ENCODE measurements at places on chromosomes 3 and 15. TPM values are rescaled to one million over a fixed set of nuclear protein-coding genes. Genes with fewer than 3 reads are reported as not detected.

- H3K27me3 ChIP-seq, result no peaks in the 10 kb centered on the region
- H3K4me1 ChIP-seq, result peaks cover 28% of the 10 kb centered on the region
- no peak overlapping the region for H3K27ac ChIP-seq
- H3K4me3 ChIP-seq, result no peak overlapping the region
These were observed 29.1 kb upstream of the GNB5 start for GRCh38 chr15:52220251-52220650.

DNA sequence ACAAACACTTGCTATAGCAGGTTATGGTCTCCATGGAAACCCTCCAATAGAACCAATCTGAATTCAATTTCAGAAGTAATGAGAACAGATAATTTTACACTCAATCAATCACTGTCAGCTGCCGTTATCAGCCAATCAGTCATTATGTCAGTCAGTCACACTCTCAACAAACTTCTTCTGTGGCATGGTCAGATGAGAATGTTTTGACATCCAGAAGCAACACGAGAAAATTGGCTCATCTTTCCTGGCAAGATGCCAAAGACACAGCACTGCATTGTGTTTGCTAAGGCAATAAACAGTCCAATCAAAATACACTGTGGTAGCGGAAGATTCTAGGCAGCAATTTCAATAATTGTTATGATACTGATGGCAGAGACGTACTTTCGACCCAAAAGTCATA lies 190.7 kb downstream of the RORA start:
- no peak overlapping the region for H3K27ac ChIP-seq
- no peak overlapping the region for H3K4me3 ChIP-seq
- no peaks in the 10 kb centered on the region for H3K27me3 ChIP-seq
- H3K4me1 ChIP-seq, result no peaks in the 10 kb centered on the region

WWTR1 gene
- total RNA-seq, result 1.6 TPM

- H3K27me3 ChIP-seq, result no peaks in the 10 kb centered on the region
- peaks cover 3% of the 10 kb centered on the region for H3K36me3 ChIP-seq
- H3K4me1 ChIP-seq, result no peaks in the 10 kb centered on the region
- DNase-seq, result no peak
- H3K27ac ChIP-seq, result no peak overlapping the region
- no peak overlapping the region for H3K4me3 ChIP-seq
These were observed 318.7 kb downstream of the FOXP1 start for GRCh38 chr3:71264840-71265239.

SPINT1 gene
- total RNA-seq, result 9.2 TPM

ARID3B gene
- 5.8 TPM for total RNA-seq

DNA sequence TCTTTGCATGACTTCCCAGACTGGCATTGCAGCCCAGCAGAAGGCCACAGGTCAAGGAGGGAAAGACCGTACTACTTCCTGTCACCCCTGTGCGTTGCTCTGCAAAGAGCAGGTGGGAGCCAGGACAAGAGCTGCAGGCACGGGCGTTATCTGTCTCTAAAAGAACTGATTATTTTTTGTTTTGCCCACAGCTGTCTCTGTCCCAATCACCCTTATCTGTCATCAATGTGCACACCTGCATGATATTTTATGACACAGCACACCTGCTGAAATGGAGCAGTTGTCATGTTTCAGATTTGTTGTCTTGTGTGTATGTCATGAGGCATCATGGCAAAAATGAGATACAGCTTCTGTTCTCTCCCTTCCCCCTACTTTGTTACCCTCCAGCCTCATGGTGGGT lies 58.8 kb downstream of the SLCO3A1 start:
- H3K4me3 ChIP-seq, result no peak overlapping the region
- H3K27ac ChIP-seq, result no peak overlapping the region
- peak; percentile 13 for DNase-seq
- H3K27me3 ChIP-seq, result no peaks in the 10 kb centered on the region
- H3K36me3 ChIP-seq, result no peaks in the 10 kb centered on the region
- H3K4me1 ChIP-seq, result peaks cover 33% of the 10 kb centered on the region

GRCh38 chr3:138608322-138609135 lies at the start of gene FAIM:
Gene FAIM (plus strand): TSS chr3:138608771. CDS start chr3:138619727, 10,956 bp downstream.
- DNase-seq, result peak; percentile 55
- peaks cover 14% of the 10 kb centered on the region for H3K4me1 ChIP-seq
- H3K27ac ChIP-seq, result peak within 1 kb of the TSS; percentile 90
- H3K36me3 ChIP-seq, result no peaks in the 10 kb centered on the region

DNA sequence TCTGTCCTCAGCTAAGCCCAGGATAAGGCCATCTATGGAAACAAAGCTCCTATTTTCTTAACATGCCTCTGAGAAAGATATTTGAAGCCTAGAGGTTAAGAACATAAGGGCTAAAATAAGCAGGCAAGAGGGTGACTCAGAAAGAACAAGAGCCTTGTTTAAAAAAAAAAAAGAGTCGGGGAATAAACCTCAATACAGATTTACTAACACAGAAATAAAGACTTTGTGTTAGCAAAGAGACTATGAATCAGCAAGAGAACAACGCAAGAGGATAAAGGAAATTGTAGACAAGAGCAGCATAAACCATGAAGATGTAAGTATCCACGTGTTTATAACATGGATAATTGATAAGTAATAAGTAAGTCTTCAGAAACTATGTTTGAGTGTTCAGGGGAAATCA lies 36.0 kb downstream of the RAB27A start:
- H3K27me3 ChIP-seq, result no peaks in the 10 kb centered on the region
- H3K36me3 ChIP-seq, result no peaks in the 10 kb centered on the region
- H3K4me1 ChIP-seq, result peaks cover 2% of the 10 kb centered on the region
- no peak overlapping the region for H3K27ac ChIP-seq

TRPM1 gene
- total RNA-seq, result 0.09 TPM

GRCh38 chr3:104291437-104291851 lies 1075.3 kb upstream of the ALCAM start:
- no peaks in the 10 kb centered on the region for H3K27me3 ChIP-seq
- H3K4me1 ChIP-seq, result no peaks in the 10 kb centered on the region
- H3K27ac ChIP-seq, result no peak overlapping the region
- no peak for DNase-seq

- H3K4me3 ChIP-seq, result no peak overlapping the region
- no peaks in the 10 kb centered on the region for H3K36me3 ChIP-seq
- peak overlapping the region; percentile 42 for H3K27ac ChIP-seq
- H3K4me1 ChIP-seq, result peaks cover 14% of the 10 kb centered on the region
These were observed 113.5 kb downstream of the FNDC3B start for GRCh38 chr3:172152874-172153273.

DNA sequence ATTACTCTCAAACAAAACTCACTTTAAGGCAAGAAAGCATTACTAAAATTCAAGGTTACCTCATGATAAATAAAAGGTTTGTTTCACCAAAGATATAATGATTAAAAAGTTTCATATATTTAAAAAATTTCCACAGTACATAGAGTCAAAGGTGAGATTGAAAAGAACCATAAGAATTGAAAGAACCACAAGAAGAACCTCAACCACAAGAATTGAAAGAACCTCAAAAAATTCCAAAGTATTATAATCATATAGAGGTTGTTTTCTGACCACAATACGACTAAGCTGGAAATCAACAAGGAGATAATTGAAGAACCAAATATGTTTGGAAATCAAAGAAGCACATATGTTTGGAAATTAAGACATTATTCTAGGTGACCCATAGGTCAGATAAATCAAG lies 52.7 kb downstream of the SLC25A36 start:
- H3K4me3 ChIP-seq, result no peak overlapping the region
- DNase-seq, result no peak
- H3K4me1 ChIP-seq, result no peaks in the 10 kb centered on the region
- H3K27ac ChIP-seq, result no peak overlapping the region
- H3K36me3 ChIP-seq, result no peaks in the 10 kb centered on the region

ISL2 gene
- total RNA-seq, result 0.09 TPM

- H3K27me3 ChIP-seq, result no peaks in the 10 kb centered on the region
- H3K4me3 ChIP-seq, result no peak overlapping the region
- no peaks in the 10 kb centered on the region for H3K4me1 ChIP-seq
- no peaks in the 10 kb centered on the region for H3K36me3 ChIP-seq
- DNase-seq, result no peak
These were observed 440.9 kb downstream of the RBMS3 start for GRCh38 chr3:29721789-29722188.

DNA sequence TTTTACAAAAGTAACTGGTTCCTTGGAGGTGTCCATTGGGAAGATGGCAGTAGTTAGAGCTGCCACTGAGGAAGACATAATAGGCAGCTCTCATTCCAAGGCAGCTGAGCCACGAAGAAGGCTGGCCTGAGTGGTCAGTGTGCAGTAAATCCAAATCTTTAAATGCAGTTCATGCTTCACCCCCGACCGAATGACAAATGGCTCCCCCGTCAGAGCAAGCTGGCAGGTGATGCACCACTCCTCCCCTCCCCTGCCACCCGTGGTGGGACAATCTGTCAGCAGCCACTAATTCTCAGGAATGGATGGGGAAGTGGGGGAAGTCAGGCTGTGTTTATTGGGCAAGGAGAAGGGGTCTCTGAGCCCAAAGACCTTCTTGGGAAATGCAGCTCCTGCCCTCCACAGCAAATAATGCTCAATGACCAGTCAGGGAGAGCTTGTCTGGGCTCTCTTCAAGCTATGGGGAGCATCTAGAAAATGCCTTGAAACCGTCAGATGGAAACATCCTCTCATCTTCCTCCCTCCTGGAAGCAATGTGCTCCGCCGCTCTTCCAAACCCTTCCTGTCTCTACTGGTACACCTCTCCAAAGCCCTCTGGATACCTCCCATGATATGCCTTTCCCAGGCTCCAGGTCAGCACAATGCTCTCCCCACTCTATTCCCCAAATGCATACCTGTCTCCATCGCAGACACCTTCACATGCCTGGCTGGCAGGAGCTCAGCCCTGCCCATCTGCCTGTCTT lies 65.4 kb downstream of the LIPC start:
- H3K36me3 ChIP-seq, result no peaks in the 10 kb centered on the region
- H3K4me3 ChIP-seq, result no peak overlapping the region
- peaks cover 14% of the 10 kb centered on the region for H3K4me1 ChIP-seq
- no peak overlapping the region for H3K27ac ChIP-seq
- no peak for DNase-seq
- no peaks in the 10 kb centered on the region for H3K27me3 ChIP-seq
